ENCODE measurements at places on chromosomes 1 and 21.

GRCh38 chr1:3537359-3537758 is 73.9 kb downstream of the MEGF6 start:
- no peak for DNase-seq

- DNase-seq = no peak
Measured at GRCh38 chr1:151822404-151822803, 9.2 kb downstream of the RORC start.

DNA sequence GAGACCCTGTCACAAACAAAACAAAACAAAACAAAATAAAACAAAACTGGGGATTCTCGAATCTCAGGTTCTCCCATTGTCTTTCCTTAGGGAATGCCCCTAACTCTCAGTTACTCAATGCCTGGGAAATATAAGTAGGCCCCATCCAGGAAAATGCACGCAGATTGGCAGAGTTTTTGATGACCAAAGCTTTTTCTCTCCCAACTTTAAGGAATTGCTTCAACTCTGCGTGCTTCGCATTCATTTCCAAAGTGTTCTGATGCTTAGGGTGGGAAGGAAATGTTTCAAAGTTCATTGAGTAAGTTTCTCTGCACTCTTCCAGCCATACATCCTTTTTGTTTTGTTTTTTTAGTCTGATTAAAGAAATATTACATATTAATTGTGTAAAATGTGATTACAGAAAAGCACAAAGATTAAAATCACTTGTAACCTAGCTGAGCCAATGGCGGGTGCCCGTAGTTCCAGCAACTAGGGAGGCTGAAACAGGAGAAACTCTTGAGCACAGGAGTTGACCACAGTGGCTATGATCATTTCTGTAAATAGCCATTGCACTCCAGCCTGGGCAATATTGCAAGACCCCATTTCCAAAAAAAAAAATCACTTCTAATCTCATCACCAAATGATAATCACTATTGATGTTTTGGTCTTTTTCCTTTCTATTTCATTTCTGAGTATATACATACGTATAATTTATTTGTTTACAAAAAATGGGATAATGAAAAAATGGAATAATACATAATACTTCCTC is 18.4 kb upstream of the EVI5 start:
- no peak for DNase-seq

- no peak for DNase-seq
Measured at GRCh38 chr1:1602304-1602967, 2.5 kb upstream of the FNDC10 start.

GRCh38 chr1:182600745-182601415 is 3.3 kb downstream of the RGS16 start:
- DNase-seq = no peak

GRCh38 chr1:160741092-160741501 is 2.0 kb downstream of the SLAMF7 start:
- no peak for DNase-seq

DNA sequence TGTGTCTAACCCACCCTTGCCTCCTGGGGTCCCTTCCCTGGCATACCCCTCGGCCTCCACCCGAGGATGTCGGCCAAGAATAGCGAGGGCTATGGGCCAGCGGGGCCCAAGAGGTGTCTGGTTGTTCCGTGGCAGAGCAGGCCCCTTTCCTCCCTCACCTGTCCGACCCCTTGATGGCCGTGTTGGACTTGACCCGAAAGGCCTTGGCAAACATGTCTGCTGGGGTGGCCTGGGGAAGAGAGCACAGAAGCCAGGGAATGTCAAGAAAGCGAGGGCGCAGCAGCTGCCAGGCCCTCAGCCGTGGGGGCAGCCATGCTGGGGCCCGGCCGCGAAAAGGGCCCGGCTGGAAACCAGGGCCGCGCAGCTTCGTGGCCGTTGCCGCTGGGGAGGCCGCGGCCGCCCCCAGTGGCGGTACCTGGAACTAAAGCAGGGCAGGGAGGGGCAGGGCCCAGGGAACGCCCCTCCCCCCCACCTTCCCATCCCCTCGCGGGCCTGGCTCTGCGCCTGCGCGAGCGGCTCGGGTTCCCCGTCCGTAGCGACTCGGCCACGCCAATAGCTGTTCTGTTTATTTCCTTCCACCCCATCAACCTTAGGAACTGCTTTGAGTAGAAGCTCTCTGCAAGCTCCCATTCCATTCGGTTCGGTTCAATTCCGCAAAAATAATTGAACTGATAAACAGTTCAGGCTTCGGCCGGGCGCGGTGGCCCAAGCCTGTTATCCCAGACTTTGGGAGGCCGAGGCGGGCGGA is at the start of gene EIF2D:
Gene EIF2D (minus strand): TSS at position 337 of the 748 bp plus-strand sequence. CDS start 123 bp downstream, at position 214.
- DNase-seq = peak; percentile 91

GRCh38 chr1:25356441-25356840 is 18.3 kb downstream of the TMEM50A start:
- no peak for DNase-seq

- no peak for DNase-seq
Measured at GRCh38 chr1:174726880-174727585, 272.7 kb upstream of the CACYBP start.

GRCh38 chr1:69540052-69540451 is 27.7 kb upstream of the LRRC7 start:
- DNase-seq = no peak

- DNase-seq = no peak
Measured at GRCh38 chr1:161127649-161128048, 4.8 kb downstream of the DEDD start.

DNA sequence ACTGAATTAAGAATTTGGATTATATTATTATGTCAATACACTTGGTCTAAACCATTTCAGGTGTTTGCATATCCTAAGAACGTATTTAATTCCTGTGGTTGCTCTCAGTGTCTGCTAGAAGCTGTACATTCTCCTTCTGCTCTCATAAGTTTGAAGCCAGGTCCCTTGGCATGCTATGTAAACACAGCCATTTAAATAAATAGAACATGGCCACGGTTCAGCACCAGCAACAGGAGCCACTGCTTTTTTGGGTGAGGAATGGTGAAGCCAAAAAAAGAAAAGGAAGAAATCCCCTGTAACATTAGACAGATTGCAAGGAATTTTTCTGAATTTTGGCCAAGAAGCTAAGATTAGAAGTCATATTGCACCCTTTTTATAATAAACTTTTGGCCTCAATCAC is 19.1 kb downstream of the CCN1 start:
- DNase-seq = no peak

DNA sequence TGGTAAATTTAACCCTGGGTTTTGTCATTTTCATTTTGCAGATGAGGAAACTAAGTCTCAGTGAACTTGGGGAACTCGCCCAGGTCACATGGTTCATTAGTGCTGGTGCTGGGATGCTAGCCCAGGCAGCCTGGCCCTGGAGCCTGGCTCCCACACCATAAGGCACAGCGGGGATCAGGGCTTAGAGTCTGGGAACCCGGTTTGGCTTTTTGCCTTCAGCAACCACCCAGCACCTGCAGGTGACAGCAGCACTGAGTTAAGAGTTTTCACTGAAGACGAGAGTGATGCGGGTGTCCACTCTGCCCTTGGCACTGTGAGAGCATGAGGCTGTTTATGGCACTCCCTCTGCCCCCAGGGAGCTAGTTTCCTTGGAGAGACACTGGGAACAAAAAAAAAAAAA is 18.4 kb upstream of the CD101 start:
- no peak for DNase-seq

- DNase-seq = no peak
Measured at GRCh38 chr1:9537863-9538668, 1.2 kb upstream of the SLC25A33 start.

DNA sequence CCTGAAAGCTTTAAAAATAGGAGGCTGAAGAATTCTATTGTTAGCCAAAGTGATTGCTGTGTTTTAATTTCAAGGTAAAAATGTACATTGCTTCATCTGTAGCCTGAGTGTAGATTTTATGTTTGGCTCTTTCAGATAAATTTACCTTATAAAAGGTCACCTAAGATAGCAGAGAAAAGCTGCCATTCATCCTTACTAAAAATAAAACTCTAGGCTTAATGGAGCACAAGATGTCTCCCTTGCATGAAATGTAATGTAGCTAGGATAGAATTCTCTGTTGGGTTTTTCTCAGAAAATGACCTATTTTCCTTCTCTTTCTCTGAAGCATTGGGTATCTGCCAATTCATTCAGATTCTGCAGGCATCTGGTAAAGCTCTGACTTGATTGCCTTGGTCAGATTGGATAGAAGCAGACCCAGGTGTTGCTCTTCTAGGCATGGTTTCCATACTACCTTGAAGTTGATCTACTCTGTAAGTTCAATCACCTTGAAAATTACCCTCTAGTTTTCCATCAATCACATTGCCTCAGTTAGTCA is 176.6 kb upstream of the GORAB start:
- DNase-seq = no peak

DNA sequence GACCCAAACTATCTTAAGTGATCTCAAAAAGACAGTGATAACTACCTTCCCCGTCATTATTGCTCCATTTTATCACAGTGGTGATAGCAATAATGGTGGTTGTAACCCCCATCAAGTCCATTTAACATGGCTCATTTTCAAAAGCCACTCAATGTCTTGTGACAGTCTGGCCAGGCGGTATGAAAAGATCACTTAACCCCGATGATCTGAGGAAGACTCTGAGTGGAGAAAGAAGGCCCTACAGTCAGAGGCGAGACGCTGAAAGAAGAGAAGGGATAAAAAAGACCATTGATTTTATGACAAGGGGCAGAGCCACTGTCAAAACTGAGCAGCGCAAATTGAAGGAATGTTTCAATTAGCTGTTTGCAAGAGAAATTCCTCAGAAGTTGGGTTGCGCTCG is 417.2 kb upstream of the PBX1 start:
- no peak for DNase-seq

GRCh38 chr1:109632671-109633346 is 13.2 kb downstream of the AMPD2 start:
- DNase-seq = peak; percentile 54

DNA sequence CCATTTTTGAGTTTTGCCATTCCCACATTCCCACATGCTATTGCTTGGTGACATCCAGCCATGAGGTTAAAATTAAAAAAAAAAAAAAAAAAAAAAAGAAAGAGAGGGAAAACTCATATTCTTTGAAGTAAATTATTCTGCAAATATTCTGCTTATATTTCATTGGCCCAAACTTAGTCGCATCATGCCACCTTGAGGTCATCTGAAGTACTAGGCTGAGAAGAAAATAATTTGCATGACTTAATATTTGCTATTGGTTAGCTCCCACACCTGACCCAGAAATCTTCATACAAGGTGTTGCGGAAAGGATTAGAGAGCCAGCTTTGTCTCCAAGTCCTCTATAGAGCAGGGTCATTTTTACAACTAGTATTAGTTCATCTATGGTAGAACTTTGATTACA is 2206.0 kb downstream of the MRPL39 start:
- no peak for DNase-seq

- DNase-seq = no peak
Measured at GRCh38 chr1:225885336-225885735, 3.2 kb upstream of the TMEM63A start.

- DNase-seq = no peak
Measured at GRCh38 chr21:41432562-41433460, 6.8 kb downstream of the MX1 start.

DNA sequence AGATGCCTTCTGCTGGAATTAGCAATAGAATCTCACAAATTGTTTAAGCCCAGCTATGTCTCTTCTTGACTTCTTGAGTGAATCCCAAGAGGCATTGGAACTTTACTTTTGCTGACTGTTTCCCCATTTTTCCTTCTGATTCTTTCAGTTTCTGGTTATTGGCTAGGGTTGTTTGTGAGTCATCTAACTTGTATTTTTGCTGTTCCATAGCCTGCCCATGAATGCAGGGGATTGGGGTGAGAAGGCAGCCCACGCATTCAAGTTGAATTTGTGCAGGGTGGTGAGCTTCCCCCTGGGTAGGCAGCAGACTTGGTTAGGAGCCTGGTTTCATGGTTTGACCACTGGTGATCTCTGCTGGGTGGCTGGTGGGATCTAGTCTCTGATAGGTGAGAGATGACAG is 10.4 kb upstream of the KLF17 start:
- DNase-seq = no peak

DNA sequence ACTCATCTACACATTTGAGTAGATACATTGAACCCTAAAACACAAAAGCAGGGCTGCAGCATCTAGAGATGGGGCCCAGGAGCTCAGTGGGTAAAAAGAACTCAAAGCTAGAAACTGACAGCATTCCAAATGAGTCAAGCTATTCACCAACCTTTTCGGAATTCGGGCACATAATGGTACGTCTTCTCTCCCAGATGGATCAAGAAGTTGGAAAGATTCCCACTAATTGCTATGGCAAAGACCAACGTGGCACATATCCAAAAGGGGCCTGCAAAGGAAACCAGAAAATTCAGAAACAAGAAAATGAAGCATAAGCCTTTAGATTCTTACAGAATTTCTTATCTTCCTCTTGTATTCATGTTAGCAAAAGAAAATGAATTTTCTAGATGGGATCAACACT is 18.4 kb downstream of the YIPF1 start:
- no peak for DNase-seq

DNA sequence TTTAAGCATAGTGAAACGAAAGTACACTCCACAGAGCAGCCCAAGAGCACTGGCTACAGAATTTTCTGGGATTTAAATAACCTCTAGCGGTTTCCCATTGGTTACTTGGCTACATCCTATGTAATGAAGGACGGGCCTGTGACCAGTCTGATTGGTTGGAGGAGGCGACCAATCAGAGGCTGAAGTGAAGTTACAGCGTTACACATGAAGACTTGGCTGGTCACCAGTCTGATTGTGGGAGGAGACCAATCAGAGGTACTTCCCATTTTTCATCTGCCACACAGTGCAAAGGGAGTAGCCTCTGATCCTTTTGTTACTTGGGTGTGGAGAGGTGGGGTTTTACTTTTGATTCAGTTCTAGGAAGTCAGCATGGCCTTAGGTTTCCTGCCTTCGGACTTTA is 142.7 kb upstream of the SERTAD4 start:
- no peak for DNase-seq

DNA sequence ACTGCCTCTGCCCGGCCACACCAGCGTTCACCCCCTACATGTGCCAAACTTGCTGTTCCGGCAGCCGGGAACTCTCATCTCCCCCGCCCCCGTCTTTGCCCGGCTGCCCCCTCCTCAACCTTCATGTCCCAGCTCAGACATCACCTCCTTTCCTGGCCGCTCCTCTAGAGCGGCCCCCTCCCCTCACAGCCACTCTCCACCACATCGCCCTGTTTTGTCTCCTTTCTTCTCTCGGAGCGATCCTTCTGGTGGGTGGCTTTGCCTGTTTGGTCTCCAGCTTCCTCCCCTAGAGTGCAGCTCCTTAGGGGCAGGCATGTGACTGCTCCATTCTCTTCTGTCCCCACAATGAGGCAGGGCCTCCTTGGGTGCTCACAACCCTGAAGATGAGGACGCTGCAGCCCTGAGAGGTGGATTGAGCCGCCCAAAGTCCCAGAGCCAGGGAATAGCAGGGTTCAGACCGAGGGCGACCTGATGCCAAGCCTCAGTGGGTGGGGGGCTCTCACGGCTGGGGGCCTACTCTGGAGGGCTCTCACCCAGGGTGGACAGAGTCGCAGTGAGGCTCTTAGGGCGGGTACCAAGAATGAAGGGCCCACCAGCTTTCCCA is 44.9 kb upstream of the ECE1 start:
- no peak for DNase-seq

DNA sequence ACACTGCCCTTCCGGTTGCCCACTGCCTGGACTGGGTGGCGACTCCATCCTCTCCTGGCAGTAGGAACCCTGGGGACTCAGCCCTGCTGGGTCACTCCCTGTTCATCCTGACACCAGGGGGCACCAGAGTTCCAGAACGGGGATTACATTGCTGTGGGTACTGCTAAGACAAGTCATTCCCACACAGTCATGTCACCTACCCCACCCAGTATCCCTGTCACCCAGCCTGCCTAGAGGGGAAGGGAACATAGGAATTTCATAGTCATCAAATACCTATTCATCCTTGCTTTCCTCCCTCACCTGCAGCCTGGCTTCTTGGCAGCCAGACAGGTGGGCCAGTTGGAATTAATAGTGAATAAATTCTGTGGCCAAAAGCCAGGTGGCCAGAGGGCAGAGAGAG is 9.8 kb upstream of the SFN start:
- peak; percentile 79 for DNase-seq
